NCI-H1930 (cell line): ENCODE measurements at places on chromosomes 12 and 14.

DNA sequence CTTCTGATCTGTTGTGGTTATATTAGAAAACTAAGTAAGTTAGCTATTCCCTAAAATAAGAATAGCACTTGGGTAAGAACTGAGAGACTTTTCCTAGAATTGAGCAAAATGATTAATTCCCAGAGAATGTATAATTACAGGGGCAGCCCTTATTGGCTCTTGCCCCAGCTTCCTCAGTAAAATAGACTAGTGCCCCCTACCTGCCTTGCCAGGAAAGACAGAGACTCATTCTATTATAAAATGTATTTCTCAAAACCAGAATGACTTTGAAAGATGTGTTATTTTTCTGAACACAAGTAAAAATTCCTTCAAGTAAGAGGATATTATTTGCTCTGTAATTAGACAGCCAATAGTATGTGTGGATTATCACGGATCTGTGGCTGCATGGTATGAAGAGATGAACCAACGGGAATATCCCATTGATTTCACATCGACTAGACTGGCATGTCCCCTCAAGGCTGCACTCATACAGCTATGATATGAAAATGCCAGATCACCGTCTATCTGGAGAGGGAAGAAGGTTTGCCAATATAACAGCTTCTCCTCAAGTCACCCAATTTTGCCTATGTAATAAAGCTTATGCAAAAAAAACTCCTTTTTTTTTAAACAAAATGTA, 7.4 kb upstream of the GLRX5 start:
- DNase-seq = peak; percentile 14

DNA sequence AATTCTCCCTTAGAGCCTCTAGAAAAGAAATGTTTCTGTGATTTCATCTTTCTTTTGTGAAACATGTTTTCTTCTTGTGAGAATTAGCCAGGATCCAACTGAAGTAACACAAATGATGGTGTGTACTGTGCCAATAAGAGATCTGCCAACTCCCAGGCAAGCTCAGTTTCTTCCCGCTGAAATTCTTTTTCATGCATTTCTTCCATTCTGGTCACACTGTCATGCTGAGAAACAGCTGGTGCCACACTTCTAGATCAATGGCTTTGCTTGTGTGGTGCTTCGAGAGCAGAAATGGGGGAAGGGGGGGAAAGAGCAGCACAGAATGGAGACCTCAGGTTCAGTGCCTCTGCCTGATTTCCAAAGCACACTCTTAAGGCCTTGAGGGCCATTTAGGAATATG, 41.4 kb upstream of the FGF6 start:
- no peak for DNase-seq

DNA sequence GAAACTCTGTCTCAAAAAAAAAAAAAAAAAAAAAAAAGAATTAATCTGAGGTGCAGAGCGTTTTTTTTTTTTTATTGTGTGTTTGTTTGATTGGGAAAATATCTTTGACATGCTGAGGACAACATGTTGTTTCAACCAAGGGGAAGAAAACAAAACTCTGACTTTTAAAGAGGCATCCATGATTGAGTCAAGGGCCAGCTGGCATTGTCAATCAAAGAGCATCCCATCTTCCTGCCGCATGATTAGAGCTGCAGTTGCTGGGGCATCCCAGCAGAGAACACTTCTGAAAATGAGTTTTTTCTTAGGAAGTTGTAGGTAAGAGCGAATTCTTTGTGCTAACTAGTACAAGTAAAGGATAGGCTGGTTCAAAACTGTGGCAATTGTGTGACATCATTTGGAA, 200.9 kb upstream of the DAAM1 start:
- no peak for DNase-seq

DNA sequence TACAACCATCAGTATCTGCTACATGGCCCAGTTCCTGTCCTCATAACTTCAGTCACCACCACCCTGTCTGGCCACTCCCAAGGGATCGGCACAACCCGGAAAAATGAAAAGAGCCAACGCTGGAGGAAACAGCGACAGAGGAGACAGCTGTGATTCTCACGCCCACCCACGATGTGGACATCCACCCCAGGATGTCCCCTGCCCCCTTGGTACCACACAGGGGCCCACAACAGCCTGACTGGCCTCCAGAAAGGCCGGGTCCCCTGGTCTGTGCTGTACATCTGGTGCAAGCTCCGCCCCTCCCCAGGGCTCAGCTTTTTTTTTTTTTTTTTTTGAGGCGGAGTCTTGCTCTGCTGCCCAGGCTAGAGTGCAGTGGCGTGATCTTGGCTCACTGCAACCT, 12.5 kb downstream of the RPS6KL1 start:
- DNase-seq = no peak

- DNase-seq = no peak
Observed at GRCh38 chr12:14452865-14453264, 87.4 kb downstream of the ATF7IP start.

GRCh38 chr12:107903341-107904061, 129.0 kb downstream of the ASCL4 start:
- DNase-seq = peak; percentile 80

DNA sequence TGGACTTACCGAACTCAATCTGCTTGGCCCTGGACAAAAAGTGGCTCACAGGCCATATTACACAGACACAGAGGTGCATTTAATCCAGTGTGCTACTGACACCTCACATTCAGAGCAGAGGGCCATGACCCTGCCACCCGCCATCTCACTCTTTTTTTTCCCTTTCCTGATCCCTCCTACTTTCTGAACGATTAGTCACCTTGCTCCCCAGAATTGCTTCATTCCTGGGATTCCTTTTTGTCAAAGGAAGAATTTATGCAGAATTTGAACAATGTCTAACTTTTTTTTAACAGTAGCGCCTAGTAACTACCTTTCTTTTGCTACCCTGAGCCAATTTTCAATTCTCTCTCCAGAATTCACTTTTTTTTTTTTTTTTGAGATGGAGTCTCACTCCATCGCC, 4.6 kb downstream of the PKP2 start:
- no peak for DNase-seq

DNA sequence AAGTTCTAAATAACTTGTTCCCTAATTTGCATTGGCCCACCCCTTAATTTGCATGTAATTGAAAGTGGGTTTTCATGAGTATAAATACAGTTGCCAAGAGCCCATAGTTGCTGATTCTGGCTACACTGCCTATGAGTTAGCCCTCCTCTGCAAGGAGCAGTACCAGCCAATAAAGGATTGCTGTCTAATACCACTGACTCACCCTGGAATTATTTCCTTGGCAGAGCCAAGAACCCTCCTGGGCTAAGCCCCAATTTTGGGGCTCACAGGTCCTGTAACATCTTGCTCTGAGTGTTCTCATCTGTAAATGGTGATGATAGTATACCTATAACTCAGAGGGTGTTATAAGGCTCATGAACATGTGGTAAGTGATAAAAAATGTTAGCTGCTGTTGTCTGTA, 6.8 kb downstream of the TTC8 start:
- DNase-seq = no peak

- no peak for DNase-seq
Observed at GRCh38 chr12:106769078-106769477, 5.4 kb upstream of the RIC8B start.

- no peak for DNase-seq
Observed at GRCh38 chr14:76294876-76295275, 81.1 kb upstream of the ESRRB start.

- DNase-seq = no peak
Observed at GRCh38 chr12:63298386-63298930, 147.5 kb upstream of the AVPR1A start.

DNA sequence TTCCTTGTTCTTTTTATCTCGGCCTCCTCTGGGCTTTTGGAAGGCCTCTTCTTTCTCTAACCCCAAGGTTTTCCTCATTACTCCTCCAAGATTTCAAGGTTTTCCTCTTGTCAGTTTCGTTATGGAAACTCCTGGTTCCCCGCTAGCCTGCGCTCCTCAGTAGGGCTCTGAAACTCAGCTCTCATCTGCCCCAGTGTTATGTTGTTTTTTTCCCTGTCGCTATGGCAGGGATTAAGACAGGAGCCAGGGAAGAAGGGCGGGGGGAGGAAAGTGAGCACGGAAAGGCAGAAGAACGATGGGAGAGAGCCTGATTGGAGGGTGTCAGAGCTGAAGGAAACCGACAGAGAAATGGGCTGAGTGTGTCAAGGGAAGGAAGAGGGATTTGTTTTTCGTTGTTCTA, 26.5 kb upstream of the JDP2 start:
- no peak for DNase-seq

- DNase-seq = no peak
Observed at GRCh38 chr14:63562405-63562804, 19.2 kb upstream of the PPP2R5E start.
